ENCODE measurements at places on chromosomes 11 and 22.

DNA sequence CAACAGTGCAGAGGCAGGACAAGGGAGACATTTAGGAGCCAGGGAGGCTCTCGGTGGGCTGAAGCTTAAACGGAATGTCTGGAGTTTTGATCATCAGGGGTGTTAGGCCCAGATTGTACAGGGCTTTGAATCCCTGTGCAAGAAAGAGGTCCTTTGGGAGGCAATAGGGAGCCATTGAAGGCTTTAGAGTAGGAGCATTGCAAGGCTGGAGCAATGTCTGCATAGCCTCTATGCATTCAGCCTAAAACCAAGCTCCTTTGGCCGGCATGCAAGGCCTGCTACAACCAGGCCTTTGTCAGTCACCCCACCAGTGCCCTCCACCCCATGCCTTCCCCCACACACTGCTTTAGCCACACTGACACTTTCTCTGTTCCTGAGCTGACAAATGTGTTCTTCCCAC is 47.4 kb upstream of the FGF3 start:
- H3K4me3 ChIP-seq = no peak overlapping the region
- DNase-seq = no peak
- H3K27ac ChIP-seq = no peak overlapping the region
- no peaks in the 10 kb centered on the region for H3K4me1 ChIP-seq
- H3K27me3 ChIP-seq = peaks cover 6% of the 10 kb centered on the region

DNA sequence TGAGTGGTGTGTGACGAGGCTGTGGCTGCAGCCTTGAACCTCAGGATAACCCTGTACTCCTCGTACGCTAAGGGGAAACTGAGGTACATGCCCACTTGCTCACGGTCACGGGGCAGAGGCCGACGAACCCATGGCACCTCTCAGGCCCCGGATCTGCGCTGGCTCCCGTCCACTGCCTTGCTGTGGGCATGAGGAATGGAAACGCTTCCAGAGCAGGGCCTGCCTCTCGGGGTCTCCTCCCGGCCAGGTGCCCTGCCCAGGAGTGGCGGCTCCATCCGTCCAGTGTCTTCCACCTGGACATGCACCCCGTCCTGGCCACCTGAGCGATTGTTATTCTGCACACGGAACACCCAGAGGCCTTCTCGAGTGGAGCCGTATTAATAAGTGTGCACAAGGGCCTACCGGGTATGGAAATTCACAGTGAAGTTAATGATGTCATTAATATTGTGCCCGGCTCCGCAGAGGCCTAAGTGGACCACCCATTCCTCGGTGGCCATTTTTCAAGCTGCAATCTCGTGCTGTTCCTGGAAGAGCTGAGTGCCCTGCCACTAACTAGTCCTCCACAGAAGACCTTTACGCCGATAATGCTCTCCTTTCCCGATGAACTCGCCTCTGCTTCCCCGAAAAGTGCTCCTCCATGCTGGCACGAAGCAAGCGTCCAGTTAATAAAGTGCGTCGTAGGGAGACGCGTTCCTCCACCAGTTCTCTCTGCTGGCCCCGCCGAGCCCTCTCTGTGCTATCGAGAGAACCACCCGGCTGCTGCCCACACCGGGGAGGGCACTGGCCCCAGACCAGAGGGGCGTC is 927.9 kb downstream of the BRD1 start:
- H3K4me1 ChIP-seq = no peaks in the 10 kb centered on the region
- H3K27ac ChIP-seq = no peak overlapping the region
- H3K36me3 ChIP-seq = no peaks in the 10 kb centered on the region
- H3K4me3 ChIP-seq = no peak overlapping the region
- no peak for DNase-seq

DNA sequence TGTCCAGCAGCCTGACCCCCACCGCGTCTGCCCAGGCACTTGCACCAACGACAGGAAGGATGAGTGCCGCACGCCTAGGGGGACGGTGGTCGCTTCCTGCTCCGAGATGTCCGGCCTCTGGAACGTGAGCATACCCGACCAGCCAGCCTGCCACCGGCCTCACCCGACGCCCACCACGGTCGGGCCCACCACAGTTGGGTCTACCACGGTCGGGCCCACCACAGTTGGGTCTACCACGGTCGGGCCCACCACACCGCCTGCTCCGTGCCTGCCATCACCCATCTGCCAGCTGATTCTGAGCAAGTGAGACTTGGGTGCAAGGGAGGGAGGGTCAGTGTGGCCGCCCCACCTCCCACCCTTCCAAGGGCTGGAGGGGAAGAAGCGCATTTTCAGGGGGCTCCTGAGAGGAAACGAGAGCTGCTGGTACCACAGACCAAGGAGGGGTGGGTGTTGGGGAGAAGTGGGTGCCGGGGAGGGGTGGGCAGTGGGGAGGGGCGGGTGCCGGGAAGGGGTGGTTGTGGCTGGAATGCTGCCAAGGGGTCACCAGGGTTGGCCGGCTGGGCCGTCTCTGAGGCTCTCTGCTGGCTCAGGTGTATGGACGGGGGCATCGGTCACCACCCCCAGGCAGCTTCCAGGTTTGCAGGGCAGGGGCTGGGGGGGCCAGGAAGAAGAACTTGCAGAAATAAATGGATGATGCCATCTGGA is 27.7 kb upstream of the MUC5B start:
- H3K27ac ChIP-seq = no peak overlapping the region
- H3K4me1 ChIP-seq = no peaks in the 10 kb centered on the region
- H3K4me3 ChIP-seq = no peak overlapping the region
- peaks cover 4% of the 10 kb centered on the region for H3K36me3 ChIP-seq

GRCh38 chr11:125494974-125495725 is 915 bp downstream of the FEZ1 start:
- peaks cover 13% of the 10 kb centered on the region for H3K4me1 ChIP-seq
- H3K27me3 ChIP-seq = peaks cover 7% of the 10 kb centered on the region
- peak; percentile 48 for DNase-seq
- peak overlapping the region; percentile 98 for H3K4me3 ChIP-seq
- H3K27ac ChIP-seq = peak overlapping the region; percentile 52
- H3K36me3 ChIP-seq = peaks cover 4% of the 10 kb centered on the region

GRCh38 chr11:5712507-5712906 is 22.9 kb downstream of the TRIM22 start:
- peaks cover 14% of the 10 kb centered on the region for H3K36me3 ChIP-seq
- no peak overlapping the region for H3K27ac ChIP-seq
- no peak overlapping the region for H3K4me3 ChIP-seq

GRCh38 chr11:64762674-64763525 is 3.1 kb upstream of the PYGM start:
- DNase-seq = no peak
- H3K4me3 ChIP-seq = peak overlapping the region; percentile 16
- H3K27me3 ChIP-seq = peaks cover 12% of the 10 kb centered on the region
- H3K27ac ChIP-seq = peak overlapping the region; percentile 72
- peaks cover 42% of the 10 kb centered on the region for H3K4me1 ChIP-seq

GRCh38 chr11:64763526-64764039 is 3.8 kb upstream of the PYGM start:
- H3K36me3 ChIP-seq = peaks cover 55% of the 10 kb centered on the region
- no peak for DNase-seq
- peak overlapping the region; percentile 47 for H3K4me3 ChIP-seq
- H3K27ac ChIP-seq = peak overlapping the region; percentile 58

GRCh38 chr22:17429516-17429915 is 60.3 kb downstream of the CECR2 start:
- H3K4me3 ChIP-seq = no peak overlapping the region
- H3K27me3 ChIP-seq = peaks cover 2% of the 10 kb centered on the region
- no peaks in the 10 kb centered on the region for H3K36me3 ChIP-seq
- no peak for DNase-seq
- peaks cover 44% of the 10 kb centered on the region for H3K4me1 ChIP-seq

DNA sequence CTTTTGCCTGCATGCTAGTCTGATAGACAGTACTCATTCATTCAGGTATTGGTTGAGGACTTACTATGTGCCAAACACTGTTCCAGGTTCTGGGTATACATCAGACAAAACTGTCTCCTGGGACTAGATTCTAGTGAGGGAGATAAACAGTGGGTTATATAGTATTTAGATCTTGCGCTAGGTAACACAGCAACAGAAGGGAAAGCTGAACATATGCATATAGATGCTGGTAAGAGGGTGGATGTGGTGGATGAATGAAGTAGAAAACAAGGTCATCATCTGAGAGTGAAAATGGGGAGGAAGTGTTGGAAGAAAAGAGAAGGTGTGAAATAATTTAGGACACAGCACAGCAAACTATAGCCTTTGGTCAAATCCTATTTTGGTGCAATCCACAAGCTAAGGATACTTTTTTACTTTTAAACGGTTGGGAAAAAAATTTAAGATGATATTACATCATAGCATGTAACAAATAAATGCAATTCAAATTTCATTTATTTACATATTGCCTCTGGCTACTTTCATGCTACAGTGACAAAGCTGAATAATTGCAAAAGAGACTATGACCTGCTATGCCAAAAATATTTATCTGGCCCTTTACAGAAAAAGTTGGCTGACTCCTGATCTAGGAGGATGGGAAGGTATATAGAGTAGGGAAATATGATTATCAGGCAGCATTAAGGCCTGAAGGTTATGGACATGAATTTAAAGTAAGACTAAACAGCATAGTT is 7.1 kb upstream of the TMEM9B start:
- DNase-seq = no peak
- H3K27ac ChIP-seq = no peak overlapping the region
- no peaks in the 10 kb centered on the region for H3K4me1 ChIP-seq
- no peaks in the 10 kb centered on the region for H3K27me3 ChIP-seq

- peaks cover 2% of the 10 kb centered on the region for H3K27me3 ChIP-seq
- H3K27ac ChIP-seq = no peak overlapping the region
- peaks cover 2% of the 10 kb centered on the region for H3K4me1 ChIP-seq
- H3K36me3 ChIP-seq = peaks cover 29% of the 10 kb centered on the region
- DNase-seq = no peak
These were observed 29.4 kb upstream of the GRIK4 start for GRCh38 chr11:120482149-120482548.

- H3K36me3 ChIP-seq = peaks cover 30% of the 10 kb centered on the region
- DNase-seq = no peak
These were observed 35.4 kb downstream of the KCNQ1OT1 start for GRCh38 chr11:2664376-2664775.

- H3K27ac ChIP-seq = no peak overlapping the region
- no peak overlapping the region for H3K4me3 ChIP-seq
- no peak for DNase-seq
- H3K27me3 ChIP-seq = peaks cover 3% of the 10 kb centered on the region
- peaks cover 12% of the 10 kb centered on the region for H3K4me1 ChIP-seq
These were observed 20.8 kb downstream of the CSNK2A3 start for GRCh38 chr11:11332141-11332710.

DNA sequence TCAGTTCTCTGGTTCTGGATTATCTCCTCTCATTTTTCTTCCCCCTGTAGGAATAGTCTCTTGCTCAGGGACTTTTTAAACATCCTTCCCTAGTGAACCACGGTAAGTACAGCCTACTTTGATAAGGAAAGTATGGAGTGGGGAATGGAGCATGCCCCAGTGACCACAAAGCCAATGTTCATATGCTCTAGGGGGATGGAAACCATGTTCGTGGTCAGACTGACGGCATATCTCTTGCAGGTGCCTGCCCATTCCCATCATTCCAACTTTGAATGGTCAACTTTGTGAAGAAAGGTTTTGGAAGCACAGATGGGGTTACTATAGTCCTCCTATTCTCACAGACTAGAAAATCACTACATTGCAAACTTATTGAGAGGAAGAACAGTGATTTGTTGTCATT is 332.5 kb upstream of the NCAM1 start:
- no peak for DNase-seq
- no peaks in the 10 kb centered on the region for H3K36me3 ChIP-seq
- no peak overlapping the region for H3K27ac ChIP-seq
- peaks cover 13% of the 10 kb centered on the region for H3K4me1 ChIP-seq
- no peaks in the 10 kb centered on the region for H3K27me3 ChIP-seq

GRCh38 chr11:42003801-42004200 is 544.3 kb upstream of the LRRC4C start:
- H3K36me3 ChIP-seq = no peaks in the 10 kb centered on the region
- H3K27ac ChIP-seq = no peak overlapping the region
- no peaks in the 10 kb centered on the region for H3K27me3 ChIP-seq
- no peak overlapping the region for H3K4me3 ChIP-seq
- no peaks in the 10 kb centered on the region for H3K4me1 ChIP-seq
- DNase-seq = no peak

DNA sequence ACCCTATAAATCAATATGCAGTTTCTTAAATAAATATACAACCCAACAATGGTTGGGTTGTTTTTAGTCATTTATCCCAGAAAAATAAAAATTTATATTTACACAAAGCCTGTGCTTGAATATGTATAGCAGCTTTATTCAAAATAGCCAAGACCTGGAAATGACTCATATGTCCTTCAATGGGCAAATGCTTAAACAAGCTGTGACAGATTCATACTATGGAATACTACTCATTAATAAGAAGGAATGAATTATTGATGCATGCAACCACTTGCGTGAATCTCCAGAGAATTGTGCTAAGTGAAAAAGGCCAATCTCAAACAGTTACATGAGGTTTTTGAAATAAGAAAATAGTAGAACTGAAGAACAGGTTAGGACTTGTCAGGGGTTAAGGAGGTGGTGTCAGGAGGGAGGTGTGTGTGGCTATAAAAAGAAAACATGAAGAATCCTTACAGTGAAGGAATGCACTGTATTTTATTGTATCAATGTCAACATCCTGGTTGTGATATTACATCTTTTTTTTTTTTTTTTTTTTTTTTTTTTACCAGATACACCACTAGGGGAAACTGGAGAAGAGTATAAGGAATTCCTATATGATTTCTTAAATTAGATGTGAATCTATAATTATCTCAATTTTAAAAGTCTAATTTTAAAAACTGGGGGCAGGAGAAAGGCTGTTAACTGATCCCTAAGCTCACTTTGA is 82.4 kb upstream of the CD44 start:
- H3K27me3 ChIP-seq = no peaks in the 10 kb centered on the region
- H3K4me3 ChIP-seq = no peak overlapping the region
- no peak overlapping the region for H3K27ac ChIP-seq
- peaks cover 3% of the 10 kb centered on the region for H3K4me1 ChIP-seq

DNA sequence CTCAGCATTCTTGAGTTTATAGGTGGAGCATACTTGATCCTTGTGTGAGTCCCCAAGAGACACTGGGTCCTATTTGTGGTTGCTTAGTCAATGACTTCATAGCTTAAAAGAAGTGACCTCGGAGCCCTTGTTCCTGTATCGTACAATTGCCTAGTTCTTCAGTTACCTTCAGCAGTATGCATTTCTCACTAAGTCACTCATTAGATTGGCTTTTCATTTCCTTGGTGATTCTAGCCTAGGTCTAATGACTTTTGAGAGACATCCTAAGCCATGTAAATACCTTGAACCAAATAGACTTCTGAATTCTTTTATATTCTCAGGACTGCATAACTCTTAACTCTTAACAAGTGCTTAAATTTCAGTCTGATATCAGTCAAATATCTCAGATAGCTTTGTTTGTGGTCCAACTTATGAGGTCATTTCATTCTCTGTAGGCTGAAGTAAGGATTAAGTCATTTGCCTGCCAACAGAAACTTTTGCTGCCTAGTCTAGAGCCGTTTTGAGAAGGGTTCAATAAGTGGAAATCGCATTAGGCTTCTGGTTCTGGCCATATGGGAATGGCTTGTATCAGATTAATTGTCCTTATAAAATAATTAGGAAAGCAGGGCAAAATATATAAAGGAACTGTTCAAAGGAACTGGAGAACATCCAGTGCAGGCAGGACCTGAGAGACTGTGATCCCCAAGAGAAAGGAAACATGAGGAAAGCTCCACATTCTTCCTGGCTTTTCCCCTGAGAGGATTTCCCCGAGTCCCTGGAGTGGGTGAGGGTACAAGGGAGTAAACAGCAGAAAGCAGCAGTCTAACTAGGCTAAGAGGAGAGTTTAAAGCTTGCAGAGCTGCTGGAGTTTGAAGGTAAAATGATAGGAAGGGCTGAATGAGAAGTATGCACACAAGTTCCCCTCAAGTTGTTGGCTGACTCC is 39.9 kb downstream of the TRAF6 start:
- peaks cover 3% of the 10 kb centered on the region for H3K27me3 ChIP-seq
- H3K36me3 ChIP-seq = peaks cover 24% of the 10 kb centered on the region
- no peak overlapping the region for H3K4me3 ChIP-seq
- no peak for DNase-seq
